Upper lobe of left lung (tissue), 6 donors: ENCODE measurements at places on chromosomes 12 and 14. TPM values are rescaled to one million over a fixed set of nuclear protein-coding genes. Genes with fewer than 3 reads are reported as not detected.

RPS6KL1 gene
- 29.3 TPM for total RNA-seq

RASSF8 gene
- total RNA-seq = 57.9 TPM

PRB2 gene
- not detected for total RNA-seq

IFNG-AS1 gene
- not detected for total RNA-seq

CMA1 gene
- total RNA-seq = not detected

DNAI7 gene
- 0.72 TPM for total RNA-seq

IRAK3 gene
- 39.0 TPM for total RNA-seq

RIPK3 gene
- total RNA-seq = 32.9 TPM

OTUB2 gene
- 1.2 TPM for total RNA-seq

KRT82 gene
- not detected for total RNA-seq

WIF1 gene
- 131 TPM for total RNA-seq

GLI1 gene
- not detected for total RNA-seq

ACSM4 gene
- not detected for total RNA-seq

CPNE6 gene
- total RNA-seq = not detected

SLC25A21 gene
- not detected for total RNA-seq

GPR68 gene
- total RNA-seq = 1.2 TPM

MSRB3 gene
- total RNA-seq = 15.7 TPM

KRT2 gene
- total RNA-seq = not detected

TPH2 gene
- not detected for total RNA-seq

PPTC7 gene
- total RNA-seq = 25.6 TPM

SBNO1 gene
- 25.2 TPM for total RNA-seq

DCAF5 gene
- total RNA-seq = 78.6 TPM

TSPAN8 gene
- total RNA-seq = 26.3 TPM

P2RX2 gene
- 0.76 TPM for total RNA-seq

GRIN2B gene
- not detected for total RNA-seq

LYZ gene
- total RNA-seq = 208 TPM

KCNMB4 gene
- 3.9 TPM for total RNA-seq

PCED1B gene
- total RNA-seq = 4.6 TPM

SERPINA6 gene
- not detected for total RNA-seq

NKX2-1 gene
- total RNA-seq = 225 TPM

RNFT2 gene
- total RNA-seq = 4.8 TPM

RIC8B gene
- 27.2 TPM for total RNA-seq

CD163L1 gene
- total RNA-seq = 21.0 TPM

SVOP gene
- total RNA-seq = not detected

ADCY6 gene
- total RNA-seq = 26.0 TPM

SGPP1 gene
- 27.8 TPM for total RNA-seq

DPF3 gene
- total RNA-seq = 1.2 TPM

GPR132 gene
- 3.0 TPM for total RNA-seq

WNT5B gene
- total RNA-seq = 9.7 TPM

DIO2 gene
- 1.2 TPM for total RNA-seq

VWF gene
- total RNA-seq = 359 TPM

PDZRN4 gene
- 0.39 TPM for total RNA-seq

KERA gene
- total RNA-seq = not detected

POTEM gene
- not detected for total RNA-seq

ART4 gene
- total RNA-seq = 0.89 TPM

PZP gene
- total RNA-seq = 1.3 TPM

SLC8A3 gene
- 1.0 TPM for total RNA-seq

PRKD1 gene
- 12.7 TPM for total RNA-seq

CELA1 gene
- not detected for total RNA-seq

SLC5A8 gene
- 2.1 TPM for total RNA-seq

LETMD1 gene
- 49.7 TPM for total RNA-seq
